CD8-positive, alpha-beta T cell (primary cell): ENCODE measurements at places on chromosomes 11 and 22. TPM values are rescaled to one million over a fixed set of nuclear protein-coding genes. Genes with fewer than 3 reads are reported as not detected.
A peak's percentile ranks its signal among the peaks of the same experiment; 100 is the strongest.

The KRTAP5-10 gene
- not detected for total RNA-seq

The MMP8 gene
- not detected for total RNA-seq

The GSTT2B gene
- total RNA-seq = not detected

GRCh38 chr22:28029201-28029948 is 110.3 kb upstream of the PITPNB start:
- DNase-seq = no peak

- DNase-seq = no peak
These were observed 2216.6 kb upstream of the RAG2 start for GRCh38 chr11:38814670-38815069.

GRCh38 chr11:76672431-76673175 is 2.1 kb upstream of the LRRC32 start:
- peak; percentile 34 for DNase-seq

DNA sequence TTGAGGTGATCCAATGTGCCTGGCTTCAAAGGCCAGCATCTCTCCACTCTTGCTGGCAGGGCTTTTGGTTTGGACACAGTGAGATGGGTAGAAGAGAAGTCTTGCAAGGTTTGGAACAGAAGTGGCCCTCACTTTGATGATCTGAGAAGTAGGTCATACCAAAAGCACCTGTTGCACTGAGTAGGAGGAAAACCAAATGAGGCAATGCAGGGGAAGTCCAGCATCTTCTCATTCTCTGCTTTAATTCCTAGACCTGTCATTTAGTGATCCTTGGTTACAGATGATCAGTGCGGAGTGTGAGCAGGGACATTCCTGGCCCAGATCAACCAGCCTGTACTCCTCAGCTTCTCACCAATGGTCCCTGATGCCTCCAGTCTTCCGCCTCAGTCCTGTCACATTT is 990.5 kb downstream of the OPCML start:
- no peak for DNase-seq

DNA sequence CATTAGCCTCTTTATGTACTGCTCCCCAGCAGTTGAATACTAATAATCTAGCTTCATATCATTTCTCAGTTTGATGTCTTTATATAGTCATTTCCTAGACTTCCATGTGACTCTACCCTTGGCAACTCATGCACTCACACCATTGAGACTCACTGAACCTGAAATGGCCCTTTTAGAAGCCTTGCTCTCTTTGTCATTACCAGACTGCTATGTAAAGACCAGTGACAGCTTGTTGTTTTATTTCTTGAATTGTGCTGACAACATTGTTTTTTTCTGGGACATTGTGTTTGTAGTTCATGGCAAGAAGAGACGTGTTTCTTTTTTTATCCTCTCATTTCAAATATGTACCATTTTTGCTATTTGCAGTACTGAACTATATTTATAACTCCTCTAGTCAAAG is 256.5 kb downstream of the CNTN5 start:
- DNase-seq = no peak

DNA sequence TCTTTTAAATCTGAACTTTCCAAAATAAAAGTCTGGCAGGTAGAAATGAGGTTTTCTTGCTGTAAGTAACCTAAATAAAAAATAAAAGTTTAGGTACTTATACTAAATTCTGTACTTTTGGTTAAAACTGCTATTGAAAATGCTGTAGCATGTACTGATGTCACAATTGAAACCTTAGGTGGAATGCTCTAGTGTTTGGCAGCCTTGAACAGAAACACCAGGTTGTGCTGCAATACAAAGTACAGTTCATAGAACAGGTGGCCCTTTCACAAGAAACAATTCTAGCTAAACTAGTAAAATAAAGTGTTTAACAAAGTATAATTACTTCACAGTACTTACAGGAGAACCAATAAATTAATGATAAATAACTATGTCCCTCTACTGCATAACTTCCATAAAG is 25.1 kb downstream of the NPAT start:
- DNase-seq = no peak

GRCh38 chr11:119803139-119803538 is 74.1 kb upstream of the NECTIN1 start:
- DNase-seq = no peak

DNA sequence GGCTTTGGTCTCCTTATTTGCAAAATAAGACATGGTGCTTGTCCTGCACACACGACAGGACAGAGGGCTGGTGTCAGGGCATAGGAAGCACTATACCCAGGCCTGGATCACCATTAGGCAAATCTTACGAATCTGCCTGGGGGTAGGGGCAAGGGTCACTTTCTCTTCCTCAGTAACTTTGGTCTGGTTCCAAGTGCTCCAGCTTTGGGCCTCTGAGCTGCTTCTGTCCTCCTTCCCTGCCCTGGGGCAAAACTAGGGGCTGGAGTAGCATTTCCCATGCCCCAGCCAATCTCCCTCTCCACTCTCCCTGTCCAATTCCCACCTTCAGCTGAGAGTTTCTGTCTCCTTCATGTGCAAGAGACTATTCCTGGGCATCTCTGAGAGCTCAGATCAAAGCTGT is 123.7 kb upstream of the NECTIN1 start:
- DNase-seq = no peak
